ENCODE measurements at places on chromosomes 13 and 19.

- no peak for DNase-seq
Observed at GRCh38 chr19:40320558-40320935, 27.6 kb downstream of the C19orf47 start.

GRCh38 chr13:20035130-20035529, 76.6 kb downstream of the ZMYM2 start:
- DNase-seq: no peak

DNA sequence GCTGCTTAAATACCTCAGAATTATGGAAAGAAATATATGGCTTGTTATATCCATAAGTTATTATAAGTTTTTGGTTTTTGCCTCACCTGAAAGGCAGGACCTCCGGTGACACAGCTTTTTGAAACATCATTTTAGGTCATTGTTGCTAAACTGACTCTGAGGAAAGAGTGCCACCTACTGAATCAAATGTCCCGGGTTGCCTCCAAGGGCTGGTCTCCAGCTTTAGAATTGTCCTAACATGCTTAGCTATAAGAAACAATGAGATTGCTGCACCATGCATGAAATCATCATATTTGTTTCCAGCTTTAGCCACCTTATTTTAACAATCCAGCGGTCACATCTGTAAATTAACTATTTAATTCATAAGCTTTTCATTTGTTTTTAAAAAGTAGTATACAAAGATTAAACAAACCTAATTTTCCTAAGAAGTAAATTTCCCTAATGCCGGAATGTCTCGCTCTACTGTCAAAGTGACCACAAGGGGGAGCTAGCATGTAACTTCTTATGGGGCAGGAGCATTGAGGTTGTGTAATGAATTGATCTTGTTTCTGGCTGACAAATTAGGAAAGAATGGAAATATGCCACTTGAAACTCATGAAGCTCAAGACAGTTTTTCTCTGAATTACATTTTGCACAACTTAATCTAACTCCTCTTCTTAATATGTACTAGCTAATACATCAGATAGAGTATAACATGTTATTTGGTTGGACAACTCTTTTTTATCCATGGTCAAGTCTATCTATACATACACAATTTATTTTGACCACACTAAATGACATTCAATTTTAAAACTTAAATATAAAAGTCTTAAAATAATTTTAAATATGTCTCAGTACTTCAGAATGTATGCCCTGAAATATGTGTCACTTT, 6.7 kb upstream of the PCDH17 start:
- DNase-seq: peak; percentile 83

DNA sequence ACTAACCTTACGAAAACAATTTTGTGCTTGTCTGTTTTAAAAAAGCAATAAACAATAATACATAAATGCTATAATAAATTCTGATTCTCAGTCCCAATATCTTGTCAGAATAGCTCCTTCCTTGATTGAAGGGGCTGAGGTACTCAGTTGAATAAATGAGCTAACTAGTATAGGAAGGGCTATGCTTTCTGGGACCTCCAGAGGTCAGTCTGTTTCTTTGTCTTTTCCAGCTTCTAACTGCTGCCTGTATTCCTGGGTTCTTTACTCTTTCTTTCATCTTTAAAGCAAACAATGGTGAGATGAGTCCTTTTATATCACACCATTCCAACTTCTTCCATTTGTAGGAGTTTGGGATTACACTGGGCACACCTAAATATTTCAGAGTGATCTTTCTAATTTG, 1297.0 kb upstream of the ATXN8OS start:
- DNase-seq: no peak

DNA sequence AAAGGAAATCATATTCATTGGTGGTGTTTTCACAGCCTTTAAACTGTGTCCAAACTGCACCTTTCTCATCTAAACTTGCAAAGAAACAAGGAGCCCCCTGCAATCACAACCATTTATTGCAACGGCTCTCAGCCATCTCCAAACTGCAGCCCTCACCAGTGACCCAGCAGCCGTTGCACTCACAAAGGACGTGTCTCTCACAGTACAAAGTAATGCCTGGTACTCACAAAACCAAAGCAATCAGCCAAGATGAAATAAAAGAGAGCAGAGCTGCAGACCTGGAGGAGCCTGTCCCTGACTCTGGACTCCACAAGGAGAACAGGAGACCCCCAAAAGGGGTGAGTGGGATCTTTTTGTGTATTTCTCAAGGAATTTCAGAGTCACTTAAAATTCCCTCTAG, 20.2 kb upstream of the CEACAM21 start:
- DNase-seq: no peak

DNA sequence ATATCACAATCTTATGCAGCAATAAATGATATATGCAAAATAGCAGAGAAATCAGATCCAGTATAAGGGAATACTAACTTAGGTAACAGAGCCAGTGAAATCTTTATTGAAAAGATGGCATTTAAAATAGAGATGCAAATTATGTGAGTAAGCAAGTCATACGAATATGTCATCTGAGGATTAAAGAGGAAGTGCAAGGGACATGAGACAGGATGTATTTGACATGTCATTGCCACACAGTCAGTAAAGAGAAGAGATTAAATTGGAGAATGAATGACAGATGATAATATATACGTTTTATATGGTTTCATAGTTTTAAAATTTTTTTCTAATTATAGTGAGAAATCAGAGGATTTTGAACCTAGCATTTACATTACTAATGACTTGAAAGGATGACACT, 426.4 kb downstream of the SLITRK5 start:
- no peak for DNase-seq

DNA sequence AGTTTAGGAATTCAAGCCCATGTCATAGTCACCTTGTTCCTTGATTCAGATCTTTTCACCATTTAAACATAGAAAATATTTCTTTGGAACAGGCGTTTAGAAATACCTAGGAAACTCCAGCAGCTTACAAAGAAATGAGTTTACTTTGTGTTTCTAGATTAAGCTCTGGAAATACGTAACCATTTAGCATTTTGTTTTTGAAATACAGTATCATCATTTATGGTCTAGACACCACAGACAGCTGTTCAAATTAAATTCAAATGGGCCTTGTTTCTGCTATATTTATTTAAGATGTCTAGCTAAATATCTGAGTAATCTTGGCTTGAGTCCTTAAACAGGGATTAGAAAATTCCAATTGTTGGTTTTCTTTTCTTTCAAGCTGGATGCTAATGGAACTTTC, 228.5 kb downstream of the NDFIP2 start:
- no peak for DNase-seq

DNA sequence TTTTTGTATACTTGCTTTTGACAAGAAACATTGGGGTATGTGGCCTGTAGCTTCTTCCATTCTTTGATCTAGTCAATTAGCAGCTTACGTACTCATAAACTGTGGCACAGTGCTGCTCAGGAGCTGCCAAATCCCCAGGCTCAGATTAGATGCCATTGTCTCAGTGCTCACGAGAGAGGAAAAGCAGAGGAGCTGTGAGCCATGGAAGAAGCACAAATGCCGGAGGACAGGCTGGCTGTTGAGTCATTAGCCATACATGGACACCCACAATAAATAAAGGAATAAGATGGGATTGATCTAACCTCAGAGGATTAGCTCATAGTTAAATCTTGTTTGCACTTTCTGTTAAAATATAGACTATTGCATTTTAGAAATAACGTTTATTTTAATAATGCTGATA, 121.7 kb downstream of the POSTN start:
- DNase-seq: no peak

DNA sequence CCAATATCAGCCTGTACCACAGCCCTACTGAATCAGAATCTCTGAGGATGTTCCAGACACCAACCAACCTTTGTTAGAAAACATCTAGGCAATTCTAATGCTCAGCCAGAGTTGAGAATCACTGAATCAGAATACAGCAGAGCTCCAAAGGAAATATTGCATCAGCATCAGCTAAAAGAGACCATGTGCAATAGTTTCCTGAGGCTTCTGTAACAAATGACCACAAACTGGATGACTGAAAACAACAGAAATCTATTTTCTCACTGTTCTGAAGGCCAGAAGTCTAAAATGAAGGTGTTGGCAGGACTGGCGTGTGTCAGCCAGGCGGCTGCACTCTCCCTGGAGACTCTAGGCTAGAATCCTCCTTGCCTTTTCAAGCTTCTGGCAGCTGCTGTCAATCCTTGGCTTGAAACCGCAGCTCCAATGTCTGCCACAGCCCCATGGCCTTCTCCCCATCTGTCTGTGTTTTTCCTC, 1.2 kb upstream of the DCT start:
- DNase-seq: no peak

DNA sequence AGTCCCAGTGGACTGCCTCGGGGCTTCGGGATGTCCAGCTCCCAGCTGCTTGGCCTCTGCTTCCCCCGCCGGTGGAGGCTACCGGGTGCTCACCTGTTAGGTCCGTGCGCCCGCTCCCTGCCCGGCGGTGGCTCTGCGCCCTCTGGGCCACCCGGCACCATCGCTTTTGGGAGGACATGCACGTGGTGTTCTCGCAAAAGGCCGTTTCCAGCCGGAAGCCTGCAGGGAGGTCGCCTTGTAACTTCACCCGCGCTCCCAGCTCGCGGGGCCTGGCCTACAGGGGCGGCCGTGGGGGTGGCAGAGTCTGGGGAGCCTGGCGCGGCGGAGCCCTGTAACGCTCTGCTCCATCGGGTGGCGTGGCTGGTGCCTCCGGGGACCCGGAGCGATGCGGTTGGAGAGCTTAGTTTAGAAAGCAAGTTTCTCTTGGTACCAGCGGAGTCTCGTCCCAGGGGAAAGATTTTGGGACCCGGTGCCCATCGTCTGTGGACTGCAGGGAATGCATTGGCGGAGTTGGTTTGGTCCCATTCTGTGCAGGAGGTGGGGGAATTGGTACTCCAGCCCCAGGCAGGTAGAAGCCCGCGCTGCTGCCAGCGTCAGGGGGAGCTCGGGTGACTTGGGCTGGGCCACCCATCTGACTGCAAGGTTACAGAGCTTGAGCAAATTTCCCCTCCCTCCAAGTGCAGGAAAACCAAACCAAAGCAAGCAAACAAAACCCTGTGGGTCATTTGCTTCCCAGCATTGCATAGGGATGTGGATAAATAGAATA, 673 bp downstream of the SPATA13 start:
- peak; percentile 32 for DNase-seq

GRCh38 chr13:31864307-31864706, 125.0 kb downstream of the RXFP2 start:
- no peak for DNase-seq

DNA sequence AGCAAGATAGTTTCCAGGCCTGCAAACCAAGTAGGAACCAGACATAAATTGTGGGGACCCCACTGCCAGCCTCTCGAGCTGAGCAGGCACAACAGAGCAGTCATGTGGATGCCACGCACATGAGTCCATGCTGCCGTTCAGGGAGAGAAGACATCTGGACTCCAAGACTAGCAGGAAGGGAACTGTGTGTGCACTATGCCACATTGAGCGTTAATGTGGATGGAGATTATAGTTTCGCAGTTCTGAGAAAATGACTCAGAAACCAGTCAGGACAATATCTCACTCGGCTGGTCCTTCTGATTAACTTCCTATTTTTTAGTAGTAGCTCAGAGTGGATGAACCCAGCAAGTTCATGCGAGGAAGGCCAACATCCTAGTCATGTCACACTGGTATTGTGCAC, 124.9 kb downstream of the CRYL1 start:
- DNase-seq: no peak

GRCh38 chr13:97121894-97122293, 100.2 kb upstream of the MBNL2 start:
- no peak for DNase-seq

- DNase-seq: no peak
Observed at GRCh38 chr19:54230031-54230430, 7.2 kb upstream of the LILRB3 start.

- no peak for DNase-seq
Observed at GRCh38 chr19:49324801-49325576, at the start of gene SLC6A16. TSS of gene SLC6A16 (minus strand) at chr19:49325191. CDS start at chr19:49311347, 13,844 bp downstream.

DNA sequence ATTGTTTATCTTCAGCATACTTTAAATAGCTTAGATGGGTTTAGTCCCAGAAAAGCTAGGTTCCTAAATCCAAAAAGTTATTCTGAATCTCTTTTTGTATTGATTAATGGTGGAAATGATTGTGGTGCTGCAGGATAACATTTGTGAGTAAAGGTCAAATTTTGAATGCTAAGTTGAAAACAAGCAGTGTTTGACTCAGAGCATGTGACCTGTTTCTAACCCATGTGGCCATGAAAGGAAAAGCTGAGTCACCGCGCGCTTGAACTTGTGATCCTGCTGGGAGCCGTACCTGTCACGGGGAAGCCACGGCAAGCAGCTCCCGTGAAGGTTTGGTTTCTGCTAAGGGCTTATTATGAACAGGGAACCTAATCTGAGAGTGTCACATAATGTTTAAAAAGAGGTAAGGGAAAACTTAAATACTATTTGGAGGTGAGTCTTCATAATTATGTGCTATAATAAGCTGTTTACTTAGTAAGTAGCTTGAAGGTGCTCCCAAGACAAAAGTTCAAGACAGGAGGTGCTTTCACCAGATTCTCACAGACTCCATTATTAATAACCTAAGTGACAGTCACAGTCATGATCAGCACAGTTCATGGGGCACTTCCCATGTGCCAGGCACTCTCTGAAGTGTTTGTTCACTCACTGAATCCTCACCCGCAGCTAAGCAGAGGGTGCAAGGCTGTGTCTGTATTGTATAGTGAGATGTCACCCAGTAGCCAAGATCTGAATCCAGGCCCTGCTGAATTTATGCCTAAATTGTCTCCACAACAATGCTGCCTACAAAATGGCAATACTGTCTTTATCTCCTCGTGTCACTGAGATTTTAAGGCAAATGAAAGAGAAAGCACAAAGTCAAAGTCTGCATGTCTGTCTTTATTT, 286.5 kb downstream of the MYO16 start:
- no peak for DNase-seq

DNA sequence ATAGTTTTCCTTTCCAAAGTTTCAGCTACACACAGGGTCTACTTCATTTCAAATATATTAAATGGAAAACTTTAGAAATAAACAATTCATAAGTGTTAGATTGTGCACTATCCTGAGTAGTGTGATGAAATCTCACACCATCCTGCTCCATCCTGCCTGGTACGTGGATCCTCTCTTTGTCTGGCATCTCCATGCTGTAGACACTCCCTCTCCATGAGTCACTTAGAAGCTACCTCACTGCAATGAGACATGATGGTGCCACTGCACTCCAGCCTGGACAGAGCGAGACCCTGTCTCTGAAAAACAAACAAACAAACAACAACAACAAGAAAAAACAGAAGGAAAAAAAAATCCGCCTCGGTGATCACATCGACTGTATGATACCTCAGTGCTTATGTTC, 191.8 kb downstream of the PCCA start:
- no peak for DNase-seq

- DNase-seq: no peak
Observed at GRCh38 chr19:512547-513365, 5.5 kb downstream of the TPGS1 start.
